Tibial nerve (tissue), 4 donors: ENCODE measurements at places on chromosomes 4 and X.
A peak's percentile ranks its signal among the peaks of the same experiment; 100 is the strongest.

GRCh38 chr4:25687773-25688172 lies 32.1 kb downstream of the SLC34A2 start:
- no peak for DNase-seq

DNA sequence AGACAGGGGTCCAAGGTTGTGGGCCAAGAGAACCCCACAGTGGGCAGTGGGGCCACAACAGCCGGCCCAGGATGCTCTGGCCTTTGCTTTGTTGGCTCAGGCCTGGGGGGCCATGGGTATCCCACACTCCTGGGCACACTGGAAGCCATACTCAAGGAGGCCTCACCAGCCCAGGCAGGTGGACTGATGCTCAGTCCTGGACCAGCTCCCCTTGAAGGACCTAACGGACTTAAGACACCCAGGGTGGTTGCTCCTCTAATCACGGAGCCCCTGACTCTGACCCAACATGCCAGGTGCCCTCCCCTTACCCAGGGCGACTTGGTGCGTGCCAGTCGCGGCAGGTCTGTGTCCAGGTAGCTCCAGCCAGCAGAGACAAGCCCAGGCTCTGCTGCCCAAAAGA lies 50.8 kb downstream of the ZFYVE28 start:
- DNase-seq, result no peak

GRCh38 chr4:188492886-188493285 lies 353.6 kb downstream of the TRIML1 start:
- DNase-seq, result no peak

GRCh38 chr4:124092541-124092984 lies 620.0 kb downstream of the ANKRD50 start:
- peak; percentile 47 for DNase-seq

GRCh38 chr4:3235030-3235345 lies 14.0 kb upstream of the MSANTD1 start:
- DNase-seq, result no peak

GRCh38 chr4:138494931-138495330 lies 252.8 kb upstream of the SLC7A11 start:
- no peak for DNase-seq

DNA sequence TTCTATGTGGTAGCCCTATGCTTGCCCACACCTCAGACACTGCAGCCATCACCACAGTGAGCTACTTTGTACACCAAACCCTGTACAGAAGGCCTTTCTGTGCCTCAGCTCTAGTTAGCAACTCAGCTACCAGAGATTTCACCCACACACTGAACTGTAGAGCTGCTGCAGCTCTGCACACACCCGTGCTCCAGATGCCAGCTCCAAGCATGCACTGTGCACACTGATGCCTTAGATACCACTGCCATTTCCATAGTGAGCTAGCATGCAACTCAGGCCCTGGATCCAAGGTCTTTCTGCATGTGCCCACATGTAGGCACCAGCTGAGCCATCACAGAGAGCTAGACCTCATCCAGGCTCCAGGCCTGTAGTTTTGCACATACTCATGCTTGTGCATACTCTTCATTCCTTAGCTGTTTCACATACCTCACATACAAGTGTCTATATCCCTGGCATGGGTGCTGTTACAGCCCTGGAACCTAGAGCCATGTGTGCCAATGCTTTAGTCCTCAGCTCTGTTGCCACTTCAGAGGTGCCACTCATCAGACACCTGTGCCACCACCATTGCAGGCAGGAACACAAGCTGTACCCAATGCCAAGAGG lies 423.5 kb upstream of the NDST3 start:
- DNase-seq, result no peak

DNA sequence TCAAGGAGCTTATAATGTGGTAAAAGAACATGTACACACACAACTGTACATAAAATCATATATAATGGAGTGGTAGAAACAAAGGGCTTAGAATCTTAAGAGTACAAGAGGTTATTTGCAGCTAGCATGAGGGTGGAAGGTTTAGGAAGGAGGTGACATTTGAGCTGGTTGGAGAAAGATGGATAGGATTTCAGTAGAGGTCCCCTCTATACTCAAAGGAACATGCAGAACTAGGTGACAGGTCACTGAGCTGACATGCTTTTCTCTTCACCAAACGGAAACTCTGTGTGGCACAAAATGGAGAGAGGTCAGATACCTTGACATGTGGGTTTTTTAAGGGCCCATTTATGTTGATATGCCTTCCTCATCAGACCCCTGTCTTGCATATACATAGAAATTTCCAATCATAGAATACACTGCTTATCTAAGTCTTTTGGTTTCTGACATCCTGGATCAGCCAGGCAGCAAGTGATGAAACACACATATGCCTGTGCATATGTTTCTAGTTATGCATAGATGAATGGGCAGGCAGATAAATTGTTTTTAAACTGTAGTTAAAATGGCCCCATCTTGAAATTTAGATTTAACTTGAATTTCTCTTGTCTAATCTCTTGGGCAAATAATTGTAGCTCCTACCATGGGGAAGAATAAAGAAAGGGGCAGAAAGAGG lies 29.3 kb downstream of the CLCN5 start:
- no peak for DNase-seq

DNA sequence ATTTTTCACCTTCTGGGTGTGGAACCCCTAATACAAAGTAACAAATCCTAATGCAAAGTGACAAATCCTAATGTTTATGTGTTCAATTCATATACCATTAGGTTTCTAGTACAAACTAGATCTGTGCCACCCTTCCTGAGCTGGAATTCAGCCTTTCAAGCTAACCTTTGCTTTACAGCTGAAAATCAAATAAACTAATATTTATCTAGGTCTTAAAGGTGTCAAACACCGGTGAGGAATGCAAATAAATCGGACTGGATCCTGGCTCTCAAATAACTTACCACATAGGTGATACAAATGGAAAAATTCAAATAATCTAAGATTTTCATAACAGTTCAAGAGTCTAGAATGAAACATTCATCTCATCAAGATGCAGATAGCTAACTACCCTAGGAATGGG lies 11.6 kb downstream of the IRF2 start:
- DNase-seq, result no peak

DNA sequence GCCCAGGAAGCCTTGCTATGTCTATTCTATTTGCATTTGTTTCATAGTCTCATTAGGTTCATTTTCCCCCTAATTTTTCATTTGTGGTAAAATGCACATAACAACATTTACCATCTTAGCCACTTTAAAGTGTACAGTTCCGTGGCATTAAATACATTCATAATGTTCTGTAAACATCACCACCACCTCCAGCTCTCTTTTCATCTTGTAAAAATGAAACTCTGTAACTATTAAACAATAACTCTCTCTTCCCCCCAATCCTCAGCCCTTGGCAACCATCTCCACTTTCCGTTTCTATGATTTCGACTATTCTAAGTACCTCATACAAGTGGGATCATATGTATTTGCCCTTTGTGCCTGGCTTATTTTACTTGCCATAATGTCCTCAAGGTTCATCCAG lies 19.9 kb downstream of the ARHGEF38 start:
- no peak for DNase-seq

DNA sequence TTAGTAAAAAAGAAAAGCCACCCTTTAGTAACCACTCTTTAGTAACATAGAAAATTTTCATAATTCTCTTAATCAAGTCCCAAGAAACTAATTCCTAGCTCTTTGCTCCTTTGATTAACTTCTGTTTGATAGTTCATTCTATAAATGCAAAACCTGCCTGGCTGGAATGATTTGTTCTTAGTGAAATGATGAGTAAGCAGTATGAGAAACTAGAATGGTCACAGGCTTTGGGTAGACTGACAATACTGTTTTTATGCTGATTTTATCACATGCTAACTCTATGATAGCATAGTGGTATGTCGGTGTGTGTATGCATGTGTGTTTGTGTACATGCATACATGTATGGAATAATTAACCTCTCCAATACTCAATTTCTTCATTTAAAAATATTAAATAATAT lies 81.2 kb downstream of the SYTL5 start:
- DNase-seq, result no peak

GRCh38 chr4:126976850-126977632 lies 655.7 kb upstream of the INTU start:
- no peak for DNase-seq

GRCh38 chr4:94334476-94334875 lies 8.2 kb downstream of the HPGDS start:
- no peak for DNase-seq

GRCh38 chr4:6722891-6723290 lies 6.9 kb downstream of the BLOC1S4 start:
- DNase-seq, result no peak

- DNase-seq, result no peak
Measured at GRCh38 chrX:85627363-85627762, 247.9 kb upstream of the POF1B start.

DNA sequence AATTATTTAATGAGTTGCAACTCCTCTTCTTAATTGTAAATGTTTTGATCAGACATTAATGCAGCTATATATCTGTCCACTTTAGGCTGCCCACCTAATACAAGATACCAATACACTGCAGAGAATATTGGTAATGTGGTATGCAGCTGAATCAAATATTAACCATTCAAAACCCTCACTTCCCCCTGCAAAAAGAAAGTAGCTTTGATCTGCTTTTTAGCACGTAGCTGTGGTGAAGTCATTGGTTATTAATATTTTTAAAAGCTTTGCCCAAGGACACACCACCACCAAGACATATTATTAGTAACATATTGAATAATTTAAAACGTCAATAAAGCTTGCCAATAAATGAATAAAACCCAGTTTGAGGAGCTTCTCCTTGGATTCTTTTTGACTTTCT lies 28.6 kb upstream of the CYP2U1 start:
- no peak for DNase-seq

DNA sequence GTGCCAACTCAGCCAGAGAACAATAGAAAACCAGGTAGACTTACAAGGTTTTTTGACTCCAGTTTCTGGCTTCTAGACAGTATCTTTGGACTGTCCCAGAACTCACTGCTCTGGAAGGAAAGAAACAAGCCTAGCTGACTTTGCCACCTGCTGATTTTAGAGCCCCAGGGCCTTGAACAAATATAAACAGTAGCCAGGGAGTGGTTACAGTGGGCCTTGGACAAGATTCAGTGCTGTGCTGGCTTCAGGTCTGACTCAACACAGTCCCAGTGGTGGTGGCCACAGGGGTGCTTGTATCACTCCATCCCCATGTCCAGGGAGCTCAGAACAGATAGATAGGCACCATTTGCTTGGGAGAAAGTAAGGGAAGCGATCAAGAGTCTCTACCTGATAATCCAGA lies 694.1 kb upstream of the ADGRL3 start:
- DNase-seq, result no peak

- peak; percentile 8 for DNase-seq
Measured at GRCh38 chr4:7189475-7190277, 2.7 kb upstream of the SORCS2 start.

DNA sequence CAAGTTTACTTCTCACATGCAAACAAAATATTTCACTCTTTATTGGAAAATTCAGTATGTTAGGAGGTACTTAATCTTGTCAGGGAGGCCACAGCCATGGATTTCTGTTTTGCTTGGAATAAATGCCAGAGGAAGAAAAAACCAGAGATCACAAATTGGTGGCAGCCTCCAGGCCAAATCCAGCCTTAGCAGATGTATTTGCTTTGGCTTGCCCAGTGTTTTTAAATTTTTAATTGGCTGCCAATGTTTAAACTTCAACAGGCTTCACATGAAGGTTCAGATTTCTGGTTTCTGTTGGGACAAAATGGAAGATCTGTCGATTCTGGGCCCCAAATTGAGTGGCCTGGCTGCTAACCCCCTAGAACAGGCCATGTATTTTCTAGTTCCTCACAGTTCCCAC lies 19.2 kb downstream of the YY2 start:
- DNase-seq, result no peak

DNA sequence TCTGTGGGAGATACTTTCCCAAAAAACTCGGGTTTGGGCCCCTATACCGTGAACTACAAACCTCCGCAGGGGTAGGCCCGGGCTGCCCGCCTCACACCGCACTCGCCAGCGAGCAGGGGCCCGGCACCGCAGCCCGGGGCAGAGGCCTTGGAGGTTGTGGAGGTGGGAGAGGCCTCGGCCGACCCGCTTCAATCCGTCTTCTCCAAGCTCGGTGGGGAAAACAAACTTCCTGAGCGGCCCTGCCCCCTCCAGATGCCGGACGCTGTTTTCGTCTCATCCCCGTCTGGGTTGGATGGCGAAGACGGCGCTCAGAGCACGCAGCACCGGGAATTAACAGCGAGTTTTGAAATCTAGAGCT lies 442 bp upstream of the MCUB start:
- DNase-seq, result peak; percentile 11

GRCh38 chr4:25743971-25744370 lies 88.3 kb downstream of the SLC34A2 start:
- no peak for DNase-seq

- no peak for DNase-seq
Measured at GRCh38 chr4:26023203-26023972, 109.4 kb downstream of the SMIM20 start.

GRCh38 chr4:88078579-88078978 lies 71.1 kb downstream of the PKD2 start:
- DNase-seq, result no peak

DNA sequence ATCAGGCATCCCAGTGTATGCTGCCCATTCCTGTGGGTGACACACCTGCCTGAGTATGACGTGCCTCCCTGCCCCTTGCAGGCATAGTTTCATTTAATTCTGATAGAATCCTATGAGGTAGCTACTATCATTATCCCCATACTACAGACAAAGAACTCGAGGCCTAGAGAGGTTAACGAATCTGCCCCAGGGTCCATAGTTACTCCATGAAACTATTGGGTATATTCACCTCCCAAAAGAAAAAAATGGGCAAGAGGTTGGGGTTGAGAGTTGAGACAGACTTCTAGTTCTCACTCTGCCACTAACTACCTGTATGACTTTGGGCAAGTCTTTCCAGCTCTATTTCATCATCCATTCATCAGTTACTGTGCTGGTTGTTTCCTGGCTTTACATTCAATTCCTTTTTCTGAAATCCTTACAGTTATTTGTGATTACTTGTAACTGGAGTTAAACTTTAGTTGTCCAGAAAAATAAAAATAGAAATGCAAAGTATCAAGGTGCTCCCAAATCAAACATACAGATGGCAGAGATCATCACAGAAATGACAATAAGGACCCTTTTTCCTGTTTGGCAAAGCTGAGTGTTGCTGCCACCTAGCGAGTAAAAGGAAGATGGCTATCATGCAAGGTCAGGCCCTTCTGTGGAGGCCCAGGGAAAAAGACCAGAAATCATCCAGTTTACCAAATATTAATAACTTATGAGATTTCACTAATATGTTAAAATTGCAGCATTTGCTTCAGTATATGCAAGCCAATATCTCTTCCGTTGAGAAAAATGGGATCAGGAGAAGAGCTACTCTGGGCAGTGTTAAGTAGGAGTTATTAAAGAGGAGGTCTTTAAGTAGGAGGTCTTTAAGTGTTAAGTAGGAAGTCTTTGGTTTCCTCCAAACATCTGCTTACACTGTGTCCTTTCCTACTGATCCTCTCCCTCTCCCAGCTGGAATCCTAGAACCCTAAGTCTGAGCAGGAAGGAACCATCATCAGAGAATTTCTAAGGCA lies 17.1 kb upstream of the MAP7D3 start:
- DNase-seq, result peak; percentile 23

- DNase-seq, result no peak
Measured at GRCh38 chrX:71543316-71543715, 10.4 kb downstream of the OGT start.

DNA sequence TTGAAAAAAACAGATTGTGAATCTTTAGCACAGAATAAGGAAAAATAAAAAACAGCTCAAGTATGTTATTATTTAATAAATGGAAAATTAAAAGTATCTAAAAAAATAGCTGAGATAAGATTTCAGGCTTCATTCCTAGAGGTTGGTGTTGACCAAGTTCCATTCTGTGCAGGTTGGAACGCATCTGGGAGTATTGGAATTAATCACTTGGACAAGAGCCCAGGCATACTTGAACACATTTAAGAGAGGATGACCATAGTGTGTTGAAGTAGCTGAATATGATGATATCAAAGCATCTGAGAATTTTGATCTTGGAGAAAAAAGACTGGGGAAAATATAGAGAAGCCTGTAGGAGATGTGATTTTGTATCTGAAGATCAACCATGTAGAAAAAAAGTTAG lies 54.6 kb upstream of the VCX start:
- no peak for DNase-seq
